ENCODE measurements at places on chromosomes 2 and 18.

DNA sequence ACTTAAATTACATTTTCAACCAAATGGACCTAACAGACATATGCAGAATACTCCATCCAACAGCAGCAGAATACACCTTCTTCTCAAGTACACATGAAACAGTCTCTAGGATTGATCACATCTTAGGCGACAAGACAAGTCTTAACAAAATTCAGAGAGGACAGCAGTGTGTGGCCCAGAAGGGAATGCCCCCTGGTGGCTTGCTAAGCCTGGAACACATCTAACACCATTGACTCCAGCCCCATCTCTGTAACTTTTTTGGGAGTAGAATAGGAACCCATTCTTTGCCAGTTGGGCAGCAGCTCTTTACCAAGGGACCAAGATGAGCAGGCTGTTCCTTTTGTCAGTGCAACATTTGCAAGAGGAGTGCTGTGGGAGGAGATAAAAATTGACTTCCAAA, 249.9 kb downstream of the PLCL1 start:
- no peak for DNase-seq

GRCh38 chr2:46082531-46083485, 214.4 kb upstream of the EPAS1 start:
- peak; percentile 35 for DNase-seq

DNA sequence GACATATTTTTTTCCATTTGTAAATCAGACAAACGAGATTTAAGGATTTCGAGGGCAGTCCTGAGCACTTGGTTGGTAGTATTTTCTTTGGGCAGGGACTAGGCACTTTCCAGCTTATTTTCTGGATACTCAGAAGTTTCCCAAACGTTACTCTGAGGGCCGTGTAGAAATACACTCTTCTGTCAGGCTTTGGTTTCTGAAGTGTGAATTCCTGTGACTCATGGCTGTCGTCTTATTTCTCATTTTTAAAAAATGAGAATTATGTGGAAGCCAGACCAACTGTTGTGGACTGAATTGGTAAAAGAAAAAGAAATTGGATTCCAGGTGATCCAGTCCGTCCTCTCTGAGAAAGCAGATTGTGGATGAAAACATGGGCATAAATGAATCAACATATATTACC, 658.6 kb upstream of the FANCL start:
- no peak for DNase-seq

DNA sequence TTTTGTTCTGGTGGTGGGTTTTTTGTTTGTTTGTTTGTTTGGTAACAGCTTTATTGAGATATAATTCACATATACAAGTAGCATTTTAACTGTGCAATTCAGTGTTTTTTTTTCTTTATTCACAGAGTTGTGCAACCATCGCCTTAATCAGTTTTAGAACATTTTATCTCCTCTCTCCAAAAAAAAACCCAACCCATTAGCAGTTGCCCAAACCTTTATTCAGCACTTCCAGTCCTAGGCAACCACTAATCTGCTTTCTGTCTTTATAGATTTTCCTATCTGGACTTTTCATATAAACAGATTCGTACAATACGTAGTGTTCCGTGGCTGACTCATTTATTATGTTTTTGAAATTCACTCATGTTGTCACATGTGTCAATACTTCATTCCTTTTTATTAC, 38.7 kb downstream of the CCDC138 start:
- no peak for DNase-seq

DNA sequence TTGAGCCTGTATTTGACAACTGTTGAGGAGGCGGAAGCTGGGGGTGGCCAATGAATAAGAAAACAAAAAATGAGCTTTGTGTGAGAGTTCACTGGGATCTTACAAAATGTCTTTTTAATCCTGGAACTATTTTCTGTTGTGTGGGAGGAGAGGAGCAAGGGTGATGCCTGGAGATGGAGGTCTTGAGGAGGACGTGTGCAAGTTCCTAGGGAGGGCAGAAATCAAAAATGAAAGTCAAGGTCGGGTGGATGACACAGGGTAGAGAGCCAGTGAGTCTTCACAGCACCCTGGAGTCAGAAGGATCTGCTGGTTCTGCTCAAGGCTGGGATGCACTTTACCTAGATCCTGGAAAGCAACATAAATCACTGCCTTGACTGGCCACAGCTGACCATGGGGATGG, 180.3 kb upstream of the PKDCC start:
- no peak for DNase-seq

DNA sequence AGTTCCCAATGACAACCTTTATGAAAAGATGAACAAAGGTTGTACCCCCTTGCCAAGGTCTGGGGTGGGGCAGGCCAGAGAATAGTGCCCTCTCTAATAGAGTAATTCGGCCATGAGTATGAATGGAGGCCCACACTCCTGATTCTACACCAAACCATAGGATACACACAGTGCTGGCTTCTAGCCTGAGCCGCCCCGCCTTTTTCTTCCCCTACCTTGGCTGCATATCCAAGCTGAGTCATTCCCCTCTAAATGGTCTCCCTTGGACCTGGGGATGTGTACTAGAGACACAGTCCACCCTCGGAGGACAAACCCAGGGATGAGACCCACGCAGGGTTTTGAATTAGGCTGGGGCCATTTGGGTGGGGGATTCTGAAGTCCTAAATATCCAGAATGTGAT, 107.2 kb upstream of the CAPN13 start:
- no peak for DNase-seq

DNA sequence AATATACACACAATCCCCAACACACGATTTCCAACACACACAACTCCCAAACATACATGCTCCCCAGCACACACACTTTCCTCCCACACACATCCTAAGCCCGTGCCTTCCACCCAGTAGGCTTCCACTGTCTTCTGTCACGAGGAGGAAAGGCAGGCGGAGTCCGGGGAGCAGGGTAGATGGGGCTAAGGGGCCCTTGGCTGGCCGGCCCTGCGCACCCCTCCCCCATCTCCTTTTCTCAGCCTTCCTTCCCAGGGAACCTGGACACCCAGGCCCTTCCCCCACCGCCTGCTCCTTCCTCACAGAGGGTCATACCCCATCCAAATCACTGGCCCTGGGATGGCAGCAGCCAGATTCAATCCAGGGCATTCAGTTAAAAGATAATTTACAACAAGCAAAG, 3.4 kb upstream of the PDCD1 start:
- no peak for DNase-seq

GRCh38 chr18:48274301-48274700, 134.9 kb downstream of the ZBTB7C start:
- DNase-seq = no peak

DNA sequence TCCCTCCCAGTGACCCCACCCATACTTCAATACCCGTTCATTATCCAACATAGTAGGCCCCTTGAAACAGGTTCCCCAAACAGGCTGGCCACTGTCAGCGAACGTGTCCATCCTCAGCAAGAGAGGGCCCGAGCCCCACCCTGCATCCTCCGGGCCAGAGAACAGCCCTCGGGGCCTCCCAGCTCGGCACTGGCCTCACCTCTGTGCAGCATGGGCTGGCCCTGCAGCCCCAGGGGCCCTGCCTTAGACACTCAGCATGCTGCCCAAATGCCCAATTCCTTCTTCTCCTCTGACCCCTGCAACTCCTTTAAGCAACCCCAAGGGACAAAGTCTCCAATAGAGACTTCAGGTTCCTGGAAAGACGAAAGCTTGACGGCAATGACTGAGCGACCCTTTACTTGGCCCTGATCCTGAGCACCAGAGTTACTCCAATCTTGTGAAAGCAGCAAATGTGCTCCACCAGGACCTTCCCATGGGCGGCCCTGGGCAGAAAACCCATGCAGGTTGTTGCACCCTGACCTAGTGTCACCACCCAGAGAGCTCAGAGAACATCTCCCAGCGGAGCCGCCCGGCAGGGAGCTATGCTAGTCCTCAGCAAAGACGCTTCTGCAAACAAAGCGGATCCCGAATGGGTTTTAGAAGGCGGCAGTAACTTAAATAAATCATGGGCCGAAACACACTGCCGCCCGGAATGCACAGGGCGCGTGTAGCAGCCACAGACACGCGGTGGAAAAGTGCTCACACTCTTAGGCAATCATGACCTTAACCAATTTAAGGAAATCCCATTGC, 782 bp downstream of the COL6A3 start:
- no peak for DNase-seq

- DNase-seq = no peak
These were observed 20.8 kb upstream of the FIGN start for GRCh38 chr2:163756588-163756987.

DNA sequence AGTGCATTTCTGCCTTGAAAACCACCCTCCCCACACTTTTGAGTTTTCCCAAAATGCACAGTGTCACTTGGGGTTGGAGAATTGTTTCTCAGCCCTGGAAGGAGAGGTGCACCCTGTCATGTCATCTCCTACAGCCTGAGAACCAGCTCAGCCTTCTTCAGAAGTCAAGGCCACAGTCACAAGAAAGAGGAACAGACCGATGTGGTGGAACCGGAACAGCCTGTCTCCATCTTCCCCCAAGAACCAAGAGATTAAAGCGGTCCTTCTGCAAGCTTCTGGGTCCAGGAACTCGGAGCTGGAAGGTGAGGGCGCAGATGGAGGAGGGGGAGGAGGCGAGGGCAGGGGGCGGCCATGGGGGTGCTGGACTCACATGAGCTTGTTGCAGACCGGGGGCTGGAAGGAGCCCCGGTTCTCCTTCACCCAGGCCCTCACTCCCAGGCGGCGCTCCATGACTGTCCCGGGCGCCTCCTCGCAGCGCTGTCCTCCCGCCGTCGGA, 248 bp downstream of the HAAO start:
- DNase-seq = peak; percentile 59

- no peak for DNase-seq
These were observed 136.7 kb downstream of the MEMO1 start for GRCh38 chr2:31874071-31874470.
